ENCODE measurements at places on chromosomes 5 and 9. TPM values are rescaled to one million over a fixed set of nuclear protein-coding genes. Genes with fewer than 3 reads are reported as not detected.

- DNase-seq = no peak
Measured at GRCh38 chr9:84846906-84847305, 177.4 kb downstream of the NTRK2 start.

DNA sequence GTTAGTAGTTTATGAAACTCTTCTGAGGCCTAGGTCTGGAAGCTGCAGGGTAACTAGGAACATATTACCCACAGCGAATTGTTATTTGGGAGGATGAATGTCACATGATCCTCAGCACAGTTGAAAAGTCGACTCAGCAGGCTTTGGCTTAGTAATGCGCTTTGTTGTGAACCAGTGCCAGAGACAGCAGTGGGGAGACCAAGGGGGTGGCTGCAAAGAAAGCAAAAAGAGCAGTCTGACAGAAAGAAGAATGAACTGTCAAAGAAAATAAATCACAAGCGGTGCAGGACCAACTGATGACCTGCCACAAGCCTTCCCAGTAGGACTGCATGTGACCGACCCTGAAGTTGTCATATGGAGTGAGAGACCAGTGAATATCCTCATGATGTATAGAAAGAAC, 170.0 kb downstream of the CCDC171 start:
- DNase-seq = no peak

NACC2 gene
- 3.7 TPM for total RNA-seq

DBN1 gene
- 187 TPM for total RNA-seq

GRCh38 chr9:101792475-101792874, 54.0 kb upstream of the GRIN3A start:
- DNase-seq = no peak

TXNDC8 gene
- total RNA-seq = not detected

- DNase-seq = no peak
Measured at GRCh38 chr5:152505442-152506042, 100.5 kb upstream of the NMUR2 start.

DNA sequence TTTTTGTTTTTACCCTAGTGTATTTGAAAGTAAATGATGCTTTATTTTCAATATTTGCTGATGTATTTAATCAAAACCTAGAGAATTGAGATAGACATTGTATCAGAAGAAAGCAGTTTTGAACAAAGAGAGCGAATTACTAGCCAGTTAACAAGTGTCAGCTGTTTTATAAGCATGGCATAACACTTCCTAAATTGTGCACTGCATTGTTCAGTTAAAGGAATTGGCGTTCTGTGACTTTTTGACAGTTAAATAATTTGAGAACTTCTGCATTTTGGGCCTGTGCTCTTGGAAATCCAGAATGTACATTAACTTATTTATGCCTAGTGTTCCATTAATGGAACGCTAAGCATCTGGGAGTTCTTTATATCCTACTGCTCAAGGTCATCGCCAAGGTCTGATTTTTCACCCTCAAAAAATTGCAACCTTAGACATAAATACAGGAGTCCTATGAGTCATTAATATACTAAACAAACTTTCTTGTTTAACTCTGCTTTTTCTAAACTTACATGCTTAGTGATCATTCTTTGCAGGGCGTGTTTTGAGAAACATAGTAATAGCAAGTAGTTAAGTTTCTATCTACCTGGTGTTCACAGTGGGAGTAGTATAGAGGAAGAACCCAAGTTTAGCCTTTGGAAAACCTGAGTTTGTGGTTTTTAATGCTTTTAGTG, 31.1 kb downstream of the RASA1 start:
- no peak for DNase-seq

DNA sequence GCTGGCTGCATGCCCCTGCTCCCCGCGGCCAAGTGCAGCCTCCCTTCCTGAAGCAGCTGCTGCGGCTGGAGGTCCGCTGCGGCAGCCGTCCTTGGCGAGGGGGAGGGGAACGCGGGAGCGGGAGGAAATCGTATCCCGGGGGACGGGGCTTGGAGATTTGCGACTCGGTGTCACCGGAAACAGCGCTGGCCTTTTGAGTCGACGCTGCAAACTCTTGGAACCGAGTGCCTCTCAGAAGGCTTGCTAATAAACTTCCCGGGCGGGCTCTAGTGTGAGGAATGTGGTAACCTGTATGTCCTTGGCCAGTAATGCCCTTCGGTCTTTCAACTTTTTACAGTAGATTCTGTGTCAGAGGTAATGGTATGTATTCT, 82.7 kb downstream of the PTPDC1 start:
- DNase-seq = no peak

TLX3 gene
- not detected for total RNA-seq

KCTD16 gene
- 17.5 TPM for total RNA-seq

TMEM252 gene
- not detected for total RNA-seq

SPINK13 gene
- not detected for total RNA-seq

DNA sequence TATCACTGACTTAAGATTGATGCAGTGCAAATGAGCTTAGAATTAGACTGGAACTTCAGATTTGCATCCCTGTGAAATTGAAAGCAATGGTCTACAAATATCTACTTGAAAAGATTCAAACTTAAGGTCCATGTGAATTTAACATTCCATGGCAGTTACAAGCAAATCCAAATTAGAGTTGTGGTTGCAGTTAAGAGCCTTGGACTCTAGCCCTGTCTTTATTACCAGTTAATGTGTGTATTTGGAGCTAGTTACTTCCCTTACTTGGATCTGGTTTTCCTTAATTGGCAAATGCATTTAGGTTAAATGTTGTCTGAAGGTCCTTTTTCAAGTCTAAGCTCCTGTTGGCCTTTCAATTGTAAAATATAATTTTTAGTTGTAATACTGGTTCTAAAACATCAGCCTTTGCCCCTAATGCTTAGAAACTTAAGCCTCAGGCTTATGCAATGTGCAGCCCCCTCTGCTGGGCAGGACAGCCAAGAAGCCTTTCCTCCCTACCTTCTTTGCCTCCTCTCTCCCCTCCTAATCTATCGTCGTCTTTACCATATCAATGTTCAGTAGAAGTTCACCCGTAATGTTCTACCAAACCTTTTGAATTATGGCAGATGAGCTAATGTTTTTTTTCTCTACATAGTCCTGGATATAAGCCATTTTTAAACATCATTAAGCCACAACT, 59.5 kb downstream of the ERMP1 start:
- DNase-seq = no peak

GRCh38 chr9:37380570-37380969, 41.9 kb upstream of the GRHPR start:
- no peak for DNase-seq

GRCh38 chr9:34623374-34624235, 3.3 kb upstream of the DCTN3 start:
- DNase-seq = no peak

DNA sequence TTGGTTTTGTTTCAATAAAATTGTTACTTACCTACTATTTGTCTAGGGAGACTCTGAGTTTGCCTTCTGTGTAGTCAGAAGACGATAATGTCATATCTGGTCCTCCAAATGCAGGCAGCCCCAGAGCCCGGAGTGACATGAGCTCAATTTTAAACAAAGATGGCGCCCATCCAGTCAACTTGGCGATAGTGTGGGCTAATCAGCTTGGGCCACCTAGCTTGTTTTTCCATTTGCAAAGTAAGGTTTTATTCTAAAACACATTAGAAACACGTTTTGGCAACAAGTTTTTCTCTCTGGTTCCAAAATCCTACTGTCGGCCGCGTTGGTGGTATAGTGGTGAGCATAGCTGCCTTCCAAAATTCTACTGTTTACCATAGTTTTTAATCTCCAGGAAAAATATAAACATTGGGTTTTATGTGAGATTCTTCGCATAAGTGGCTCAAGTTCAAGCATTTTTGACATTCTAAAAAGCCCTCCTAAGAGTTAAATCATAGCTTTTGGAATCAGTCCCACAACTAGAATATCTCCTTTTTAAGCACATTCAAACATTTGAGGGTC, 13.2 kb downstream of the TSC1 start:
- no peak for DNase-seq

APBA1 gene
- 24.9 TPM for total RNA-seq

DNA sequence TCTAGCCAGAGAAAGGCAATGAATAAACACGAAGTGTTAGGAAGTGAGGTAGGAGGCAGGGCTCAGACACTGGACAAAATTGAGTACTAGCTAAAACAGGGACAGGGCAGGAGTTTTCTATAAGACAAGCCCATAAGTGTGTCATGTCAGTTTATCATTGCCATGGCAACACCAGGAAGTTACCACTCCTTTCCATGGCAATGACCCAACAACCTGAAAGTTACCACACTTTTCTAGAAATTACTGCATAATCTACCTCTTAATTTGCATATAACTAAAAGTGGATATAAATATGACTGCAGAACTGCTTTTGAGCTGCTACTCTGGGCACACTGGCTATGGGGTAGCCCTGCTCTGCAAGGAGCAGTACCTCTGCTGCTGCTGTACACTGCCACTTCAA, 442.5 kb upstream of the COX7C start:
- DNase-seq = no peak

GRCh38 chr5:180523629-180524466, 29.7 kb downstream of the CNOT6 start:
- DNase-seq = no peak

All from frontal cortex (tissue), 4 donors.